NCI-H345 (cell line): ENCODE measurements at places on chromosomes 6 and 20.

DNA sequence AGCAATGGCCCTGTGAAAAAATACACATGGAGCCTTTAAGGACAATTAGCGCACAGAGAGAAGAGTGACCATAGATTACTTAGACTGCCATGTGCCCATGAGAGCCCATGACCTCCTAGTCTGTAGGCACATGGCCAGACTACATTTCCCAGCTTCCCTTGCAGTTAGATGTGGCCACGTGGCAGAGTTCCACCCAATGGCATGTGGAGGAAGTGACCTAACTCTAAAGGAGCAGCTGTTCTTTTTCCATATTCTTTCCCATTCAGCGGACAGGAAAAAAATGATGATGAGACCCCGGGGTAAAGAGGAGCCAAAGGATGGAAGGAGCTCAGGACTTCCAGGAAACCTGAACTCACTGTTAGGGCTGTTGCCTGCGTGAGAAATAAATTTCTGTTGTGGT, 116.6 kb downstream of the CBLN4 start:
- no peak for DNase-seq

GRCh38 chr6:103674790-103675189, 1184.9 kb downstream of the HACE1 start:
- DNase-seq: no peak

- no peak for DNase-seq
Measured at GRCh38 chr6:2028457-2029038, 216.9 kb downstream of the GMDS start.

DNA sequence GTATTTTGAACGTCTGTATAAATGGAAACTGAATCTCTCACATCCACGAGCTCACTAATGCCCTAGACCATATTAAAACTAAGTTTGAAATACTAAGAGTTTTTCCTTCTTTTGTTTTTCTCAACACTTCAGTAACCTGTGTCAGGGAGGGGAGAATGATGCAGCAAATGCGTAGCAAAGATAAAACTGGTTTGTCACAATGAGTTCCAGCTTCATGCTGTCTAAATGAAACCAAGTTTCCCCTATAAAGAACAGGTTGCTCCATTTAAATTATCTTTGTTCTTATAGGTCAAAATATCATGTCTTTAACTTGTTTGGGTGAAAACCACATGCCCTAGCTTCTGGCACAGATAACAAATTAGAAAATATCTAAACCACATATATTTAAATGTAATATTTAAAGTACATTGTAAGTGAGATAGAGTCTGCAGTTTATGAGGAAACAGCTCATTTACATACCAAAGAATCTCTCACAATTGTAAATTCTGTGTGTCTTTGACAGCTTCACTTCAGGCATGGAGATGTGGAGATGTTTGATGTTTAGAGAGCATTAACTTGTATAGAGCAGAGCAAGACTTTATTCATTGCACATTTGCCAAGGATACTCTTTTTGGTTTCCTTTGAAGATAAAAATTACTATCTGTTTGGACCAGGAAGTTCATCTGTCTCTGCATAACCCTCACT, 7.3 kb downstream of the TRDN start:
- DNase-seq: no peak

DNA sequence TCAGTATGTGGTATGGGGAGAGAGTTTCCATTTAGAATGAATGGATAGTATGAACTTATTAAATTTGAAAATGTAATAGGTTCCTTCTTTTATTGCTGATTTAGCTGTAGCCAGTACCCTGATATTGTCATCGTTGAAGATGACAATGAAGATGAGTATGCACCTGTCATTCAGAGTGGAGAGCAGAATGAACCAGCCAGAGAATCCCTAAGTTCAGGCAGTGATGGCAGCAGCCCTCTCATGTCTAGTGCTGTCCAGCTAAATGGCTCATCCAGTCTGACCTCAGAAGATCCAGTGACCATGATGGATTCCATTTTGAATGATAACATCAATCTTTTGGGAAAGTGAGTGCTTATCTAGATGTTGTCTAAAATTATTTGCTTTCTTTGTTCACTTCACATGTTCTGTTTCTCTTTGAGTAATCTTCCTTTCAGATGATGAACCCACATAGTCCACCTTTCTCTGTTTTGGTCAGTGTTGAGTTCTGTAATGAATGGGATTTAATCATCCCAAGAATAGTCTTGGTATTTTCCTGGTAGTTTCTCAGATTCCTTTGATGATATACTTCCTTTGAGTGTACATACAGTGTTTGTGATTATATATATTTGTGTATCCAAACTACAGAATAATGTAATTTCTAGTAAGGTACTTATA, 23.3 kb downstream of the HSF2 start:
- no peak for DNase-seq

DNA sequence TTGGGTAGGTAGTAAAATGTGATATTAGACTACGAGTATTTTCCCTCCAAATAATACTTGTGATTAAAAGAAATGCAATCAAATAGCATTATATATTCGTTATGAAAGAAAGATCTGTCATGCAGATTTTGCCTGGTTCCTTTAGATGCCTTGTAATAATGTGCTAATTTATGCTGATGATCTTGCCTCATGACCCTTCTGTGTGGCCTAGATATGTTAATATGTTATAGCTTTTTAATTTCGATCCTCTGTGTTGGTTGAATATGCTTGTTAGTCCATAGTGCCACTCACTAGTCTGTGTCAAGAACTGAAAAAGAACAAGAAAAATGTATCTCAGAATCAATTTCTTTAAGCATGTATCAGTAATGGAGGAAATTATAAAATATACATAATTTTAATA, 31.9 kb downstream of the CDKAL1 start:
- no peak for DNase-seq

DNA sequence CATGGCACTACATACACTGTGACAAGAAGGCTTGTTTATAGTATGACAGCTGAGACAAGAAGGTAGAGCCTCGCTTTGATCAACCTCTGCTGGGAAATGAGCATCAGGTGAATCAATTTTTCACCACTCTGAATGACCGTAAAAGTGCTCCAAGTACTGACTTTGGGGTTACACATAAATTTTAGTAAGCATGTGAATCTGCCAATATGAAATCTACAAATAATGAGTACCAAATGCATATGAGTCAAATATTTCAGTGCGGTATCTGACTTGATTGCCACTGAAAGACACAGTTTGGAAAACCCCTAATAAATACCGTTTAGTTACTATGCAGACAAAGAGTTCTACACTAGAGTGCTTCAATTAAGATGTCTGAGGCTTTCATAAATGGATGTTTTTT, 77.8 kb downstream of the ATG5 start:
- DNase-seq: no peak

GRCh38 chr6:40397287-40398033, 189.7 kb downstream of the LRFN2 start:
- DNase-seq: no peak

DNA sequence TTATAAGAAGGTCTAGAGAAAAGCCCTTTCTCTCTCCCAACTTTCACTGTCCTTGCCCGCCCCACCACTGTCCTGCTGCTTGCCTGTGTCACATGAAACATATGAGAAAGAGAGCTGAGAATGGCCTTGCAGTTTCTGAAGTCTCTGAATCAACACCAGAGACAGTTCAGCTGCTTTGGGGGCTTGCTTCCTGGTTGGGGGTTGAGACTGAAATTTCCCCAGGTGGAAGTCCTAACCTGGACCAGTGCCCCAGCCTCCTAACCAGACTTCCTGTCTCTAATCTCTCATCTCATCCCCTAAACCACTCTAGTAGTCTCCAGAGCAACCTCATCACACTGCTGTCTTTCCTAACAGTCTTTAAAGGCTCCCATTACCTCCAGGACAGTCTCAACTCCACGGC, 10.7 kb downstream of the TRAM2 start:
- no peak for DNase-seq

DNA sequence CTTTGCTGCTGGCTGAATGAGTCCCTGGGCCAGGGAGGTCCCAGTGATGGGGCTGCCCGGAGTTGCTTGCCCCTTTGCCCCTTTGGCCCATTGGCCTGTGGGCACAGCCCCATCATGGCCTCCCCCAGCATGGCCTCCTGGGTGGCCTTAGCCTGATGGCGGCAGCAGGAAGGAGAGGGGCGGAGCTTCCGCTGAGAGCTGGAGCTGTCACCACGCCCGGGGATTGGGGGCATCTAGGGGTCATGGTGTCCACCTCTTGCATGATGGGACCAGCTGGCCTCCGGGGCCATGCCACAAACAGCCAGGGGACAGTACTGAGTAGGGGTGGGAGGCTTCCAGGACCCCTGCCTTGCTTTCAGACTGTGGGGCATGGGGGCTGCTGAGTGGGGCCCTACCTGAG, 31.5 kb upstream of the GATA5 start:
- DNase-seq: no peak

DNA sequence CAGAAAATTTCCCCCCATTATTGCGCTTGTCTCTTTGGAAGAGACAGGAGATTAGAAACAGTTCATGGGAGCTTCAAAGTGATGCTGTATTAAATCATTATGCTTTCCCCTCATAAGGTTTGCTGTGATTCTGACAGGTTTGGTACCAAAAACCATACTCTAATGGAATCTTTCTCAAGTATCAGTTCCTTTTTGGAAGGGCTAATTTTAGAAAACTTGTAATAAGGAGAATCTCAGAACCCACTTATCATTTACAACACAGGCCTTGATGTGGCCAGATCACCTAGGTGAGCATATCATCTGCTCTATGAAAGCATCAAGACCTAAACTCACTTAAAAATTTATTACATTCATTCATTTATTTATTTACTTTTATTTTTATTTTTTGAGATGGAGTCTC, 51.2 kb downstream of the TP53INP2 start:
- DNase-seq: no peak

DNA sequence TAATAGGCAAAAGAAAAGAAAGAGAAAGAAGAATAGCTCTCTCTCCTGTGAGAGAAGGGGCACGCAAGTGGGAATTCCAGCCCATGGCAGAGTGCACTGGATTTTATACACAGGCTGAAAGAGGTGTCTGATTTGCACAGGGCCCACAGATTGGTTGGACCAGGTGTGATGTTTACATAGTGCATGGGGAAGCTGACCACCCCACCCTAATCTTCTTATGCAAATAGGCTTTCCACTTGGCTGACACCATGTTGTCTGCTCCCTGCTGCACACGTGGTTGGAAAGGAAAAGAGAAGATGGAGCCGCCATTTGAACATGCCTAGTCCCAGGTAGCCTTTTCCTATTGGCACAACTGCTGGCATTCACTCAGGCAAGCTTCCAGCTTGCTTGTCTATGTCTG, 20.2 kb downstream of the MICA start:
- no peak for DNase-seq

- no peak for DNase-seq
Measured at GRCh38 chr20:12262747-12263146, 345.1 kb downstream of the BTBD3 start.

GRCh38 chr6:145532361-145532760, 203.0 kb downstream of the EPM2A start:
- DNase-seq: no peak

GRCh38 chr6:110731196-110731595, 84.1 kb downstream of the CDK19 start:
- no peak for DNase-seq

- no peak for DNase-seq
Measured at GRCh38 chr6:154343473-154344308, 12.9 kb downstream of the IPCEF1 start.

GRCh38 chr6:16747232-16748024, 13.8 kb downstream of the ATXN1 start:
- no peak for DNase-seq

GRCh38 chr6:52611833-52612232, 35.0 kb upstream of the TRAM2 start:
- DNase-seq: no peak

DNA sequence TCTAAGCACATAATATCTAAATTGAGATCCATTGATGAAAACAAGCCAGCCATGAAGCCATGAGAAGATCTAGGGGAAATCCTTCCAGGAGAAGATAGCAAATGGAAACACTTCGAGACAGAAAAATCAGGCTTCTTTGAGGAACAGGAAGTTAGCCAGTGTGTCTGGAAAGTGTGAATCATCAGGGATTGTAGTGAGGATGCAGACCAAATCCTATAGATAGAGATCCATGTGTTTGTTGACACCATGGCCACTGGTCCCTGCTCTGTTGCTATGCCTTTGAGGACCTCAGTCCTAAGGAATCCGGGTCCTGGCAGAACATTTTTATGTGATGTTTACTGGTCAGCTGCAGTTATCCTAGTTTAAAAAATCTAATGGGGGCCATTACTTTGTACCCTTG, 6.6 kb upstream of the ELOVL2 start:
- DNase-seq: no peak

DNA sequence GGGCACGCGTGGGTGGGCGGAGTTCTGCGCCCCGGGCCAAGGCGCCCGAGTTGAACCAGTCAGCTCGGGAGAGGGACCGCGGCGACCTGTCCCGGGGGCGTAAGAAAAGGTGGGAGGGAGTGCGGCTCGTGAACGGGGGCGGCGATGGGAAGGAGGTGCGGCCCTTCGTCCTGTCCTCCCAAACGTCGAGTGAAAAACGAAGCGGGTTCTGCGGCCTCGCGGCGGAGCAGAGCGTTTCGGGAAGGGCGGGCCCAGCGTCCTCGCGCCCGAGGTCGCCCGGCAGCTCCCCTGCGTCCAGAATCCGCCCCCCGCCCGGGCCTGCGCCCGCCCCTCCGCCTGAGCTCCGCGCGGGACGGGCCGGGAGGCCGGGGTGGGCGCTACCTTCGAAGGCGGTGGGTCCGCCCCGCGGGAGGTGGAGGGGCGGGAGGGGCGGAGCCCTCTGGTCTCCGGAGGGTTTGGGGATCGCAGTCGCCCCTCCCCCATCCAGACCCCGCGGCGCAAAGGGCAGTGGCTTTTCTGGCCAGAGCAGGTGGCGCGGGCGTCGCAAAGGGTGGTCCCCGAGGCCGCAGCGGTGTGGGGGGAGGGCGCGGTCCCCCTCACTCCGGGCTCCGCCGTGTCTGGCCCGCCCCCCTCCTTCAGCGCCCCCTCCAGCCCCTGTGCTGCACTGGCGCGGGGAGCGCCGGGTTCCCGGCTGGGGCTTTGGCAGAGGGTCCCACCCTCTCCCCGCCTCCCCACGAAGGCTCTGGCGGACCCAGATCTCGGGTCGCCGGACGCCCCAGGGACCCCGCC, 838 bp downstream of the STMN3 start:
- DNase-seq: peak; percentile 63

DNA sequence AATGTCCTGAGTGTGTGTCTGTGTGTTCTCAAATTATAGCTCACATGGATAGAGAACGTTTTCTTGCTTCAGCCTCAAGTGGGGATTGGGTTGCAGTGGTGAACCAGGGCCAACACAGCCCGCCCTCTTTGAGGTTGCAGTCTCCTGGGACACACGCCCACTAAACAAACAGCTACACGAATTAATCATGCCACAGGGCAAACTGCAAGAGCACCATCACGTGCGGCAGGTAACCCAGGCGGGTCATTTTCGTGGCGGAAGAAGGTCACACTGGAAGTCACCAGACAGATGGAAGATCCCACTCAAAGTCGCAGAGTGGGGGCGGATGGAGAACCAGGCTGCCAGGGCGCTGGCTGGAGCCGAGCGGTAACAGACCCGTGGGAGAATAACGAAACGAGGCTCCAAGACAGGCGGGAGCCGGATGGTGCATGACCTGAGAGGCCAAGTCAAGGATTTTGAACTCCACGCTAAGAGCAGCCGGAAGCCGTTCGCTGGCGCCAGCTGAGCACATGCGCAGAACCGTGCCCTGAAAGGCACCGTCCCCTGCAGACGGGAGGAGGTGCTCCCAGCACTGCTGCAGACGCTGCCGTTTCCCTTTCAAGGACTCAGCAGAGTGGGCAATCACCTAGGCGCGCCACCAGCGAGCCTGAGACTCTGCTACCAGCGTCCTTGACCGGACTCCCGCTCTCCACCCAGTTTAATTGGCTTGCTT, 10.7 kb downstream of the DLL1 start:
- peak; percentile 87 for DNase-seq

GRCh38 chr6:25202504-25202903, 76.7 kb upstream of the CARMIL1 start:
- no peak for DNase-seq
